Midbrain (tissue), 1 donor: ENCODE measurements at places on chromosomes 2 and 18.
A peak's percentile ranks its signal among the peaks of the same experiment; 100 is the strongest.

DNA sequence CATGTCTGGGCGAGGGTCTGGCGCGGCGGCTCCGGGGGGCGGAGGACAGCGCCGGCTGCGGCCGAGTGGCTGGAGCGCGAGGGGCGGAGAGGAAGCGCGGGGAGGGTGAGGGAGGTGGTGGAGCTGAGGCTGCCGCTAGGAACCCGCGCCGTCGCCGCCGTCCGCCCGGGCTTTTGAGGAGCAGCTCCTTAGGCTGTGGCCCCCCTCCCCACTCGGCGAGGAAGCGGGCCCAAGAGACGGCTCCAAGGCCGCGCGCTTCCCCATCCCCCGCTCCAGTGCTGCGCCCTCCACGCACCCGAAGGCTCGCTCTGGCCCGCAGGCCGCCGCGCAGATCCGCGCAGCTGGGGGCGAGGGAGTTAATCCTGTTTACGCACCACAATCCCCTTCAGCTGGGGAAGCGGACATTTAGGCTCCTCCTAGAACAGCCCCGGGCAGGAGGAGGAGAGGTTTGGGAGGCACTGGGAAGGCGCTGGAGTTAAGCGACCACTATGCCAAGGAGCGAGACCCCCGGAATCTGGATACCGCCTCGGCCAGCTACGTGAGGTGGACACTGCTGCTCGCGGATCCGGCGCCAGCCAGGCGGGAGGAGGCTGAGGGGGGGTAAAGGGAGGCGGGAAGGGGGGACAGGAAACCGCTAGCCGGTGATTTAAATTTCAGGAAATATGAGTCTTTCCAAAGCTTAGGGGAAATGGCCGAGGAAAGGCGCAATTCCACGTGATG is at the start of gene CNRIP1:
CNRIP1 (minus strand) TSS at position 552 of the 720 bp plus-strand sequence; CDS start at position 3, 549 bp downstream.
- peak; percentile 72 for DNase-seq

- DNase-seq, result no peak
Observed at GRCh38 chr18:9354256-9354655, 19.7 kb downstream of the TWSG1 start.

- DNase-seq, result no peak
Observed at GRCh38 chr2:38702413-38702812, 36.5 kb downstream of the GALM start.

DNA sequence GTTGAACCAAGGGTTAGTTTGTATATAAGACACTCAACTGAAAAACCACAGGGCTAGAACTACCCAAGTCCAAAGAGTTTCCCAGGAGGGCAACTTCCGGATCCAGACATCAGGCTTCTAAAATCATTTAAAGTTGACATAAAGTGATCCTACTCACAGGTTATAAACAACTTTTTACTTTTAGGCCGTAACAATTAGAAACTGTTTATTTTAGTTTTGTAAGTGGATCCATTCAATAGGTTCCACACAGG is 454.6 kb downstream of the MEIS1 start:
- DNase-seq, result no peak

DNA sequence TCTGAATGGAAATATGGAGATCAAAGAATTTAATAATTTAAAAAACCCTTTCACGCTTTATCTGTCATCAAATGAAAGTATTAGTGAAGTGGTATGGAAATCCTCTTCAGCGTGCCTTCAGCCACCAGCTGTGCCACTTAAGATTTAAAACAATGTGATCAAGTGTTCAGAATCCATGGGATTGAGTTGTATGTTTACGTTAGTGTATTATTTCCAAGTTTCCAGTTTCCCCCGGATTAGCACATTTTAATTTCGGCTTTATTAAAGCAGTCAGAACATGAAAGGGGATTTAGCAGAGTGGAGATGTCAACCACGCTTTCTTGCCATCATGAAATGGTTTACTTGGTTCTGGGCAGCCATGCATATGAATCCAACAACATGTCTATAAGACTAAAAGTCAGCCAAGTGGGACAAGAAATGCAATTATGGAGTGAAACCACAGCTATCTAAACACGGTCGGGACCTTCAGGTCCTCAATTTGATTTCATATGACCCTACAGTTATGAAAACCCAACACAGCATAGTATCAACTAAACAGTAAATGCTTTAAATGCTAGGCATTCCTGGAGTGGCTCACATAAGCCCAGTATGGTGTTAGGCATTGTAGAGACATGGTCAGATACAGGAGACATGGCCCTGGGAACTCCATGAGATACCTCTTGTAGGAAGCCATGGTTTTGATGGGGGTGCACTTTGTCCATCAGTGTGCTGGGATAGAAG is 224.9 kb upstream of the EPAS1 start:
- DNase-seq, result no peak
